ENCODE measurements at places on chromosomes 1 and 21. TPM values are rescaled to one million over a fixed set of nuclear protein-coding genes. Genes with fewer than 3 reads are reported as not detected.

Gene CNIH3
- total RNA-seq: 1.1 TPM

Gene PRR9
- total RNA-seq: not detected

Gene PADI4
- 0.45 TPM for total RNA-seq

Gene PROX1
- total RNA-seq: not detected

Gene SIM2
- 0.09 TPM for total RNA-seq

Gene KIF2C
- total RNA-seq: 102 TPM

Measured in activated CD8-positive, alpha-beta memory T cell treated with anti-CD3 and anti-CD28 coated beads, Interleukin-2, amount 10 ng/mL, durations not matched to agents 7 days and 5 days (primary cell).